ENCODE measurements at places on chromosomes 4 and X.

DNA sequence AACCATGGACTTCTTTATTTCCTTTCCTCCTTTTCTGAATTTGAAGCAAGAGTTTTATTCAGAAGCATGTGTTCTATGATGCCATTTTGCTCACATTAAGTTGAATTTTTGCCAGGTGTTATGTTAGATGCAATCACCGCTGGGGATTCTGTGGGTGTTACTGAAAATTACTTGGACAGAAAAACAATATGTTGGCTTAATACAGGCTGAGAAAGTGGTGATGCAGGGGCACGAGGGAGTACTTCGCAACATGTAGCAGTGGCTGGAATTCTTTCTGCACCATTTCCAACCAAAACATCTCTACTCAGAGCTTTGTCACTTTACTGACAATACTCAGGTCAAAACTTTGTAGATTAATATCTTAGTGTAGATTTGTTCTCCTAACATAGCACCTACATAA is 109.2 kb upstream of the PCDH18 start:
- no peak for DNase-seq

DNA sequence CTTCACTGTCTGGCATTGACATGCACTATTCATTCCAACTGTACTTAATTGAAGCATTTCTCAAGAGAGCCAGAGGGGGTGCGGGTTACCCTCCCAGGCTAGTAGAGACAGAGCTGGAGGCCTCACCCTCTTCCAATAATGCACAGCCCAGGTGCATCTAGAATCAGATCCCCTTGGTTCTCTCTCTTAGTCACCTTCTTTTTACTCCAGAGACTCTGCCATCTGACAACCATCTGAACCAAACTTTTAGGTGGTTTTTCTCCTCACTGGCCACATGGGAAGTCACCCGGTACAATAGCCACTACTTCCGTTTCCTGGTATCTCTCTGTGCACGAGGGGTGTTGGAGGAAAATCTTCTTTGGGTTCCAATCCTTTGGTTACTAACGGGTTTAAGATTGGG is 81.3 kb downstream of the SLC2A9 start:
- no peak for DNase-seq

DNA sequence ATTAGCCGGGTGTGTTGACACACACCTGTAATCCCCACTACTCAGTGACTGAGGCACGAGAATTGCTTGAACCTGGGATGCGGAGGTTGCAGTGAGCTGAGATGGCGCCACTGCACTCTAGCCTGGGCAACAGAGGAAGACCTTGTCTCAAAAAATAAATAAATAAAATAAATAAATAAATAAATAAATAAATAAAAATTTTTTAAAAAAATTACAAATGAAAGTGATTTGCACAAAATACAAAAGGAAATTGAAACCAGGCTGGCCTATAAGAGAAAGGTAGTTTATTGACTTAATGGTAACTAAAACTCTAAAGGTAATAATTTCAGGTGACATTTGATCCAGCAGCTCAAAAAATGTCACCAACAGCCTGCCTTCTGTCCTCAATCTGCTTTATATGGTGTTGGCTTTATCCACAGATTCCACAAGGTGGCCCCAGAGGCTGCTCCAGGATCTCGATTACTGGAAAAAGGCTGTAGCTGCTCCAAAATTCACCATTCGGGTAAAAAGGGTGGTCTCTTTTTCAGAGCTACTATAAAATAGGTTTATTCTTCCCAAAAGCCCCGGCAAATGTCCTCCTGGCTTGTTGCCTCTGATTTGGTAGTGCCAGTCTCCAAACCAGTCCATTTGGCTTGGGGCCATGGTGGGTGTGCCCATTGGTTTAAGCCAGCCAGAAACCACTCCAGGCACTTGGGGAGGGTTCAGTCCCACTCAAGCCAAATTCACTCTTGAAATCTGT is 61.4 kb upstream of the TRIM2 start:
- DNase-seq: no peak

GRCh38 chrX:45323387-45323786 is 122.7 kb upstream of the DIPK2B start:
- no peak for DNase-seq

DNA sequence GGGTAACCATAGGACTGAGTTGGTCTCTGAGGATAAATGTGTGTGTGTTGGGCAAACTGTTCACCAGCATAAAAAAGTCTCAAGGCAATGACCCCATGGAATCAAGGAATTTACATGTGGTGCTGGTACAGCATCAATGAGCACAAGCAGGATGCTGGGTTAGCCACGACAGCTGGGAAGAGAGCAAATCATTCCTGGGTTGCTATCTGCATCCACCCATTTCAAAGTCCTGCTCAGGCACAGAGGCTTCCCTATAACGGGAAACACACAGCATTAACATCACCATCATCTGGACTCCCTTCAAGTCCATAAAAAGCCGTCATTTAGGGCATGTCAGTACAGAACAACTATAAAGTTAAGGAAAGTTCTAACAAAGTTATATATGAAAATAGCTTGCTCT is 41.6 kb downstream of the CCDC149 start:
- DNase-seq: no peak

- no peak for DNase-seq
Observed at GRCh38 chr4:155692361-155692760, 25.7 kb downstream of the GUCY1A1 start.

DNA sequence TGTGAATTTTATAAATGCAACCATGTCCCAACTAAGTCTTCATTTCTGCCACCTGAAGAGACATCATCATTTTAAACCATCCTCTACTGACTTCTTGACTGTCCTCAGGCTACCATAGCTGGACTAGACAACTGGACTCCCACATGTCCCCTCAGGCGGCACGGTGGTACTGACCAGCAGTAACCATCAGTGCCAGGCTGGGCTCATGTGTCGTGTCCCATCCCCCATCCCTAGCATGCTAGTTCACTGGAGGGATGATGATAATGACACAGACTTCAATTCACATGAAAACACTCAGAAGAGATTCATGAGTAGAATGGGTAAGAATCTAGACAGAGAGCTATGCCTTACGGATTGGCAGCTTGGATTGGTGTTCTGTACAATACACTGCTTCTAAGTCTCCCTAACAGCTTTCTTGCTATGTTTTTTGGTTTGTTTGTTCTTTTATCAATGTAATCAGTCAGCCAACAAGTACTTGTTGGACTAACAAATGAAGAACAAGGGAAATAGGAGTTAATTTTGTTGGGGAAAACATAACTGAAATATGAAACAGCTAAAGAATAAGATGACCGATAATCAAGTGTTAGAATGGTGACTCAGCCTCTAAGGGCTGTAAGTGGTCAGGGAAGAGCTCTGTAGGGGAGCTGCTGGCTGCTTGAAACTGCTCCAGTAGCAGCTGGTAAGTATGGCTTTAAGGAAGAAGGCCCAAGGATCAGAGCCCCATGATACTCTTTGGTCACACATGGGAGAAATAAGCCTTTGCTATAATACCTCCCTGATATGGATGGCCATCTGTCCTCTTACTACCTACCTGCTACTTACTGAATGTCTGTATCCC is 10.3 kb downstream of the ZDHHC9 start:
- DNase-seq: no peak
